ENCODE measurements at places on chromosomes 5 and 9.

DNA sequence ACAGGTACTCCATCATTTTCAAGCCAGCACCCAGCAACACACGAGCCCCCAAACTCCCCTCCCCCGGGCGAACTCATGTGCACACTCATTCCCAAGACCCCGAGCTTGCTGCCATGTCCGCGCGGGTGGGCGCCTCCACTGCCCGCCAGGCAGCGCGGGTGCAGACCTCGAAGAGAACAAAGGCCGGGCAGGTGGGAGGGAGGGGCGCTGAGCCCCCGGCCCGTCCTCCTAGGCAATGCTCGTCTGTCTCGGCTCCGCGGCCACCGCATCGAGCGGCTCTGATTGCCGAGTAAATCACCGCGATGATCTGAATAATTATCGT, 47.1 kb upstream of the PSD2 start:
- DNase-seq = no peak

DNA sequence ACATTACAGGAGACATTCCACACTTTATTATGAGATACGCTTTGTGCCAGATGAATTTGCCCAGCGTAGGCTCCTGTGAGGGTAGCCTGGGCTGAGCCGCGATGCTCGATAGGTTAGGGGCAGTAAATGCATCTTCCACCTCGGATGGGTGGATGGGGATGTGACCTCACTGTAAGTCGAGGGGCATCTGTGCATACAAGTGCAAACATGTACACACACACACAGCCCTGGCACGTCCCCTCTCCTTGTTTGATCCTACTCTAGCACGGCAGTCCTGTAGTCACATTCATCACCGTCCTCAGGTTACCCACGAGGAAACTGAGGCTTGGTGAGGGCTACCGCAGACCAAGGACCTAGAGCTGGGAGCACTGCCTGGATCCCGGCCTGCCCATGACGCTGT, 166.8 kb downstream of the COL23A1 start:
- no peak for DNase-seq

GRCh38 chr9:124311283-124311682, 53.5 kb downstream of the NEK6 start:
- no peak for DNase-seq

DNA sequence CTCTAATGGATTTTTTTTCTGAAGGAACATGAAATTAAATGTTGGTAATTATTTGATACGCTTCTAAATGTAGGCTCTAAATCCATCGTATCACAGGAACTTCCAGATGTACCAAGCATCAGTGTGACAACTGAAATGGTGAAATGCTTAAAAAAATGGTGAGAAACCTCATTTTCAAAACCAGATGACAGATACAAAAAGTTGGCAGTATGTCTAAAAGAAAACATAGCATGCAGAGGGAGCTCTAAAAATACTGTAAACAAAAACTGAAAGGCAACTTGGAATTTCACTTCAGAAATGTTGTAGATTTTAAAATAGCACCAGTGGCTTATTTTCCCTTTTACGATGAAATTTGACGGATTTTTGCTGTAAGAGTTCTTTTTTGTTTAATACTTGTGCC, 1043.6 kb upstream of the WWC1 start:
- DNase-seq = no peak

DNA sequence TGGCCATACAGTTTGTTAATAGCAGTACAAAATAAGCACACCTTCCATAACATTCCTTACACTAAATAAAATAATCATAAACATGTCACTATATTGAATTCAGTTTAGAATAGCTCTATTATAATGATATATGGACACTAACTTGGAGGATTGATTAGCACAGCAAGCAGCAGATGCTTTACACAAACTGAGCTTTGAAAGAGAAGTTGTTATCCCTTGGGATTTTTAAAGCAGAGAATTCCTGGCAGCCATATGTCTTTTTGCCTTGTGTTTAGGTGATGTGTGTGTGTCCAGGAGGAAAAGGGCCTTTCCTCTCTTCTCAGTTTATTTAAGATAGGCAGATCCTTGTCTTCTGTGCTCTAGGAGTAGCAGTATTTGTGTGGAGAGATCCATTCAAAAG, 232.2 kb upstream of the GRIN3A start:
- no peak for DNase-seq

DNA sequence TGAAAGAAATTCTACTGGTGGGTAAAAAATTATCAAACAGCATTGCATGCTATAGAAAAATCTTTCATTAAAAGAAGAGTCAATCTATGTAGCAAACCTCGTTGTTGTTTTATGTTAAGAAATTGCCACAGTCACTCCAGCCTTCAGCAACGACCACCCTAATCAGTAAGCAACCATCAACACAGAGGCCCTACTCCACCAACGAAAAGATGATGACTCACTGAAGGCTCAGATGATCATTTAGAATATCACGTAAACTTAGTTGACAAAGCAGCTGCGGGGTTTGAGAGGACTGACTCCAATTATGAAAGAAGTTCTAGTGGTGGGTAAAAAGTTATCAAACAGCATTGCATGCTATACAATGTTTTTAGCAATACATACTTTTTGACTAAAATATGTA, 242.6 kb downstream of the DRD1 start:
- DNase-seq = no peak

DNA sequence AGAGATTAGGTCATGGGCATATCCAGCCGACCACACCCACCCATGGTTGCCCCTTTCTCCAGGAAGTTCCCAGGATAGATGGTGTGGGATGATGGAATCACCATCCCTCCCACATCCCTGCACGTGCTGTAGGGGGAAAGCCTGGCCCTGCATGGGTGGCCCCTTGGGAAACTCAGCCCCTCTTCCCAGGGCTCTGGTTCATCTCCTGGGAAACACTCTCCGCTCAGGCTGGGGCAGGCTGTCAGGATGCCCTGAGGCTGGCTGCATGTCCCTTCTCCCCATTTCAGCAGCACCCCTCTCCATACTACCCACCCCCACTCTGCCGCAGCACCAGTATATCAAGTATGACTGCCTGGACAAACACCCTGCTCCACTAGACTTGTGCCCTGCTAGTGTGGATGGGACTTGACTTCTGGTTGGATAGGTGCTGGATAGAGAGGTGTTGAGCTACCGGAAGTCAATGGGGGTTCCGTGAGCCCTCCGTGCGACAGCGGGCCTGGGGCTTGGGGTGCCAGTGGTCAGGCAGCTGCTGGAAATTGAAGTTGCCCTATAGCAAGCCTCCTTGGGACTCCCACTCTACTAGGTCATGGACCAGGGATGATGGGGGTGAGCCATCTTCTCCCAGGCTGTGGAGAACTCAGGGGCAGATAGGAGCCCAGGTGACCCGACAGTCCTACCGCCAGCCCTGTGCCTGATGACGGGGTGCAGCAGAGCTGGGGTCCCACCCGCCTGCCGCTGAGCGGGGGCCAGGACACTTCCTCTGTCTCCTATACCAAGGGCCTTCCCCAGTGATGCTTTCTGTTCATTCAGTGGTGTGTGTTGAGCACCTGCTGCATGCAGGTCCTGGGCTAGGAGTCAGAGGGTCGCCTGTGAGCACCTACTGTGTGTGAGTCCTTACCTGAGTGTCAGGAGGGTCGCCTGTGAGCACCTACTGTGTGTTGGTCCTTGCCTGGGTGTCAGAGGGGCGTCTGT, 69.4 kb upstream of the COL5A1 start:
- no peak for DNase-seq

DNA sequence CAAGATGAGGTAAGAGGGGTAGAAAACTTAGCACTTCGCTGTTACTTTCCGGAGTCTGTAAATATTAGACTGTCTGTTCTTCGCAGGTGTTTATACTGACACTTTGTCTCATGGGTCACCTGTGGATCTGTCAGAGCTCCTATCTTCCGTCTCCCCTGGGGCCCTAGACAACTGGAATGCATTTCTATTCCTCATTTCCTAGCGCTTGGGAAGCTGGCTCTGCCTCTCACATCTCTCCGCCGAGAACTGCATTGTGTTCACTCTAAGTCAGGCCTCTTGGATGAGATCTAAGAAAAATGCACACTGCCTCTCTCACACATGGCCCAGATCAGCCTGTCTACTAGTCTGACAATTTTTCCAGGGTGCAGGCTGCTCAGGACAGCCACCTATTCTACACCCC, 39.5 kb downstream of the PCA3 start:
- DNase-seq = no peak

- no peak for DNase-seq
Observed at GRCh38 chr5:127406326-127407121, 110.9 kb upstream of the PRRC1 start.

DNA sequence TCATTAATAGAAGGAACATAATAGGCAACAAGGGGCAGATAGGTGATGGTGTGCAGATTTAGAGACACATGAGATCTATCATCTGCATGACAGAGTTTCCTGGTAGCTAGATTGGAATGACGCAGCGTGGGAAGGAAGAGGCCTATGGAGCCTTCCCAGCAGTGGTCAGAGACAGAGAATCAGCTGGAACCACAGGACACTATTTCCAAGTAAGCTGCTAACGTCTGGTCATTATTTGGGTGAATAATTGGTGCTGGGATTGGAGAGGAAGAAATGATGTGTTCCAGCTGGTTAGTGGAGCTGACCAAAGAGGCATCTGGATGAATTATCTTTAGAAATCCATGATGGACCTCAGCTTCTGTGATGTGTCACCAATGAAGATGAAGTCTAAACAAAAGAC, 91.2 kb upstream of the PRR16 start:
- DNase-seq = no peak

- no peak for DNase-seq
Observed at GRCh38 chr5:88193896-88194295, 74.7 kb downstream of the TMEM161B start.

DNA sequence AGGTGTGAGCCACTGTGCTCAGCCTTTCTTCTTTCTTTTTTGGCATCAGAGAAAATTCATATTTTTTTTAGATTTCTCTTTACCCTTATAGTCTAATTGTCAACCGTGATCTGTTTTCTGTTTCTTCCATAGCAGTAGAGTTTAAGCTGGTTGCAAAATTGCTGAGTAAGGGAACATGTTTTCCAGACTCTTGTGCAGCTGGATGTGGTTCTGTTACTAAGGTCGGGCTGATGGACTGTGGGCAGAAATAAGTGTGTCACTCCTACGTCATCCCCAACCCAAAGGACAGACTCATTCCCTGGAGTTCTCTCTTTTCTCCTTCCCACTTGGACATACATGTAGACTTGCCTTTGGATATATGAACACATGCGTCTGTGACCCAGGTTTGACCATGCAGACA, 64.1 kb upstream of the GOLM1 start:
- no peak for DNase-seq

- no peak for DNase-seq
Observed at GRCh38 chr9:27394154-27394825, 97.3 kb upstream of the EQTN start.

- DNase-seq = no peak
Observed at GRCh38 chr5:57370376-57370775, 112.2 kb downstream of the ACTBL2 start.

- DNase-seq = no peak
Observed at GRCh38 chr9:75019022-75019421, 9.1 kb downstream of the CARNMT1 start.

- DNase-seq = no peak
Observed at GRCh38 chr9:113409883-113410206, 630 bp downstream of the POLE3 start.

DNA sequence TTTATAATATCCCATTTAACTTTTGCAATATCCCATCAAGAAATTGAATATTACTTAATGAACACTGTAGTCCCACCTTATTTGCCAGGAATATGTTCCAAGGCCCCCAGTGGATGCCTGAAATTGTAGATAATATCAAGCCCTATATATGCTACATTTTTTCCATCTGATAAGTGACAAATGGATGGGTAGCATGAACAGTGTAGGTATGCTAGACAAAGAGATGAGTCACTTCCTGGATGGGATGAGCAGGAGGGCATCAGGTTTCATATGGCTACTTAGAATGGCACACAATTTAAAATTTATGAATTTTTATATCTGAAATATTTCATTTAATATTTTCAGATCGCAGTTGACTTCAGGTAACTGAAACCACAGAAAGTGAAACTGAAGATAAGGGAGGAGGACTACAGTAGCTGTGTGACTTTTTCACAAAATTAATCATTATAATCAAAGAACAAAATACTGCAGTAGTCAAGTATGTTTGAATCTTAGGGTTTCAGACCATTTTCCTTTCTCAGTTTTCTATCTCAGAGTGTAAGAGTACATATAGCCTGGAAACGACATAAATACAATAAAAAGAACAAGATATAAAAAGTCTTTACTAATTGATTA, 636.4 kb upstream of the ARRDC3 start:
- DNase-seq = no peak

DNA sequence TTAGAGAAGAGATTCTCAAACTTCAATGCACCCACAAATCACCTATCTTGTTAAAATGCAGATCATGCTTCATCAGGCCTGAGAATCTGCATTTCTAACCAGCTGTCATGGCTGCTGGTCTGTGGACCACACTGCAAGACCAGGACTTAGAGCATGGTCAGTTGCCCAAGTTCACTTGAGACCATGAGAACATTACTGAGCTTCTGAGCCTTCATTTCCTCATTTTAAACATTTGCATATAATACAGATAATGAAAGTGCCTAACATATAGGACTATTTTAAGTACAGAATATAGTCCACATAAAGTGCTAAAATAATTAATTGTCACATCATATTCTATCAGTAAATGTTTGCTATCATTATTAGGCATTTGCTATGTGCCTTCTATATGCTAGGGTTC, 260.8 kb upstream of the TNC start:
- no peak for DNase-seq

DNA sequence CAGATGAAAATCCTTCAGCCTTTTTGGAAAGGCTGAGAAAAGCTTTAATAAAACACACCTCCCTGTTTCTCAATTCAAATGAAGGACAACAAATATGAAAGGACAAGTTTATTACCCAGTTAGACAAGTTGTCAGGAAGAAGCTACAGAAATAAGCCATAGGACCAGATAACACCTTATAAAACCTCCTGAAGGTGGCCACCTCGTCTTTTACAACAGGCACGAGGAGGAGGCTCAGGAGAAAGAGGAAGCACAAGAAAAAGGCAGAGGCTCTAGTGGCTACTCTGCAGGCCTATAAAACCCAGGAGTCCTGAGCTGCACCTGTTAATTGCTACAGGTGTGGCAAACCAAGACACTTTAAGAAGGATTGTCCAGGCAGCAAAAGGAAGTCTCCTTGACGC, 352.1 kb upstream of the CDH18 start:
- DNase-seq = no peak

GRCh38 chr9:7756088-7756487, 43.5 kb downstream of the DMAC1 start:
- DNase-seq = no peak

Measured in inflammatory macrophage (primary cell).